ENCODE measurements at places on chromosomes 4 and X. TPM values are rescaled to one million over a fixed set of nuclear protein-coding genes. Genes with fewer than 3 reads are reported as not detected.

GRCh38 chrX:151870602-151871001, 42.1 kb upstream of the MAGEA4 start:
- ATAC-seq, result no peak

UCP1 gene
- 0.26 TPM for total RNA-seq

DNA sequence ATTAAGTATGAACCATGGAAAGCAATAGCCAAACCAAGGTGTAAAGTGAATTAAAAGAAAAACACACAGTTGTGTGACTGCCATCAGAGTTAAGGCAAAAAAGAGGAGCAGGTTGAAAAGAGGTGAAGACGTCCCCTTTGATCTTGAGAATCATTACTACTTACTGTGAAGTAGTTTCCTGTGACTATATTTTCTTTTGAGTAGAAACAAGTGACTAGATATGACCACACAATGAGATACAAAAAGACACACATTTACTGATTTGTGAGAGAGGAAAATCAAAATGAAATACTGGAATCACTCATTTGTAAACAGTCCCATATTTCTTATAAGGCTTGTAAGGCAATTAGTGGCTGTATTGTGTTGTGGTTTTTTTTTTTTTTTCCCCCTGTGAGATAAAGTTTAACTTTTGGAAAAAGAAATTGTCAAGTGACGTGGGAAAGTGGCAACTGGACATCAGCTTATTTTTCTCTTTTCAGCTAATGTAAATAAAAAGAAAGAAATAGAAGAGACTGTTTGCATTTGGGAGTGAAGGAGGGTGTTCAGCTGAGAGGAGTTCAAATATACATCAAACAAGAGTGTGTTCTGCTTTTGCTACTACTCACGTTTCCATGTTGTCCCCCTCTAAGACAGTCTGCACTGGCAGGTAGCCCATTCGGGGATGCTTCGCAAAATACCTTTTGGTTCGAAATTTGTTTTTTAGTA, 106.4 kb upstream of the FTHL17 start:
- no peak for ATAC-seq

MCUB gene
- total RNA-seq, result 10.3 TPM

GRCh38 chr4:112735474-112735951, 98.6 kb downstream of the LARP7 start:
- ATAC-seq, result no peak

- ATAC-seq, result peak; percentile 30
Measured at GRCh38 chr4:147782087-147782781, 50.3 kb downstream of the ARHGAP10 start.

EFHC2 gene
- total RNA-seq, result 0.92 TPM

GRCh38 chrX:10380300-10380699, 223.5 kb downstream of the CLCN4 start:
- peak; percentile 21 for ATAC-seq

DNA sequence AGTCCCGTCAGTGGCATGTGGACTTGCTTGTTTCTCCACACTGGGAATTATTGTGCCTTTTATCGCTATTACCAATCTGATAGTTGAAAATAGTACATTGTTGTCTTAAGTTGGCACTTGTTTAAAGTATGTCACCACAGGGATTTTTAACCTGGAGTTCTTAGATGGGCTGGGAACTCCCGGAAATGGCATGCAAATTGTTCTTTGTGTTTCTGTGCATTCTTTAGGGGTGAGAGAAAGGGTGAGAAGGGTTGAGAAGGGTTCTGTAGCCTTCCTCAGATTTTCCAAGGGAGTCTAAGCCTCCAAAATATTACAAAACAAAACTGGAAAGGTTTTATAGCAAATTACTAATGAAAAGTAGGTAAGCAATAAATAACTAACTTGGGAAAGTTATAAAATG, 176.9 kb downstream of the ZIC3 start:
- no peak for ATAC-seq

GRCh38 chrX:117510453-117510852, 606.2 kb downstream of the KLHL13 start:
- ATAC-seq, result no peak

DNA sequence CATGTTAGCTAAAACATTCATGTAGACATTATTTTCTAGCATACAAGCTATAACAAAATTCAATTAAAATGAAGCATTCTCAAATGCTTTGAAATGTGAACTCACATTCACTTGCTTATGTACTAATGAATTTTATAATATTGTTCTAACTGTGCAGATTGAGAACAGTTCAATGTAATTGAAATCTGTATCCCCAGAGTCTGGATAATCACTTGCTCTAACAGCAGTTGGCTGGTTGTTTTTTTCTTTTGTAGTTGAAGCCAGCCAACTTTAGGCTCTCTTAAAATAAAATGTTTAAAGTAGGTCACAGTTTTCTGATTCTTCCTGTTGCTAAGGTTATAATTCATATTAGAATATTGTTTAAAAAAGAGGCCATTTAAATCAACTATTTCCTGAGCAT, 438.9 kb downstream of the NAF1 start:
- ATAC-seq, result no peak

Data from motor neuron (in vitro differentiated cells).